ENCODE measurements at places on chromosomes 6 and 20.

DNA sequence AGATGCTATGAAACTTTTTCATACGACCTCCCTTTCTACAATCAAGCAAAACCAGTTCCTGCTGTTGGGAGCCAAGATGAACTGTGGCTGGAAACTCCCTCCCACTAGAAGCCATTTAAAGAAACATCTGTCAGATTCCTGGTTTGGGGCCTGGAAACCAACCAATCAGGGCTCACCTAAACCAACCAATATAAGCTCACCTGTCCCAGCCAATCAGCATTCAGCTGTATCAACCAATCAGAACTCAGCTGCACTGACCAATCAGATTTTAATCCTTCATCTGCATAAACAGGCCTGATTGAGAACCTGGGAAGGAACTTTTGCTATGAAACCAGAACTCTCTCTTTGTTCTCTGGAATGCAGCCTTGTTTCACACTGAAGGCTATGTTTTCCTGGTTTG is 42.4 kb downstream of the SNX14 start:
- peak; percentile 7 for DNase-seq

DNA sequence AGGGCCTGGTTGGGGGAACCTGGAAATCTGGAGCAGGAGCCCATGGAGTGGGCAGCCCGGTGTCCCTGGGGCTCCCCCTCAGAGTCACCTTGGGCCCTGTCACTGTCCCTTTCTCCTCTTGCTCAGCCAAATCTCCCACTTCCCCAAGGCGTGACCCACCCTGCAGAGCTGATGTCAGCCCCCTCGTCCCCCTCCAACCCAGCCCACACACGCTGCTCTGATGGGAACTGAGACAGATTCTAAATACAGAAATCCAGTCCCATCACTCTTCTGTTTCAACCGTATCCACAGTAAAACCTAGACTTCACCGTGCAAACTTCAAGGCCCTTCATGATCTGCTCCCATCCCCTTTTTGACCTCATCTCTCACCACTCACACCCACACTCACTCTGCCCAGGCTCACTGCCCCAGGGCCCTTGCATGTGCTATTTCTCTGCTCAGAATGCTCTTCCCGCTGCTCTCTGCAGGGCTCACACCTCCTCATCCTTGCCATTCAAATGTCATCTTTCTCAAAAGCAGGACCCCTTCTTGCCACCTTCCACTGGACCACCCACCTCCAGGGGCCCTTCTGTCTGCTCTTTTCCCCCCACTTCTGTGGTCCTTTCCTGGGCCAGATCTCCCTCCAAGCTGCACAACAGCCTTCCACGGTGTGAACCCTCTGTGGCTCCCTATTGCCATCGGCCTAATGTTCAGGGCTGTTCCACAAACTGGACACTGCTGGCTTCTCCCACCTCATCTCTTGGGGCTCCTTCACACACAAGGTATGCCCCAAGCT is 16.6 kb downstream of the TGM2 start:
- no peak for DNase-seq

GRCh38 chr20:1493536-1493935 is 2.3 kb upstream of the SIRPB2 start:
- no peak for DNase-seq

- no peak for DNase-seq
Observed at GRCh38 chr20:47043086-47043485, 148.4 kb downstream of the EYA2 start.

DNA sequence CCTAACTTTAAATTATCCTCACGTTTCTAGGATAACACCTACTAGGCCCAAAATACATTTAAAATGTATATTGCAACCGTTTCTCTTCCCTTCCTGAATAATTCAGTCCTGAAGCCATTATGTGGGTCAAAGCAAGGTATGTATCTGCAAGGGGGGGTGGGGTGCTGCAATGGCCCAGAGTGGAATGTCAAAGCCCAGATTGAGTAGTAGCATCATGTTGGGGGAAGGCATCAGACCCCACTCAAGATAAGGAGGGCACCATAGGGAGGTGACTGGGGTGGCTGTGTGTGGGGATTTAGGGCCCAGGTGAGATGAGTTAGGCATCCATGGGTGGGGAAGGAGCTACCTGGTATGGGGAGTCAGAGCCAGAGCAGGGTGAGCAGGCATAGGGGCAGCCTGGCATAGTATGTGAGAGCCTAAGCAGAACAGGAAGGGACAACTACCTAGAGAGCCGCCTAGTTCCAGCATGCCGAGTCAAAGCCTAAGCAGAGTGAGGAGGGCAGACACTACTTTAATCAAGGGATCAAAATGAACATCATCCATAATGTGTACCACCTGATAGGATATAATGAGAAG is 48.2 kb downstream of the ZNF292 start:
- DNase-seq, result no peak

DNA sequence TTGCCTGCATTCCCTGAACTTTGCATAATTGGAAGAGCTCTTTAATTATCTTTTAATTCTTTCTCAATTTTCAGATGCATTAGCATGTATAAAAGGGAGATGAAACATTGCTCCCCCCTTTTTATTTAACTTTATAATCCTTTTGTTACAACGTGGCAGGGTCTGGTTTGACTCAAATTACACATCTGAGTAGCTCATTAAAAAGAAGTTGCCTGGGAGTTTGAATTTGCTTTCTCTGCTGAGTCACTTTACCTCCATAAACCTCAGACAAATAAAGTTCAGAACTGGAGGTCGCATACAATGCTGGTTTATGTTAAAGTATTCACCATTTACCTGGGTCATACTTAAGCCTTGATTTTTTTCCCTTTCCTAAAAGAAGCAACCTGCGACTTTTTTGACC is 495.2 kb downstream of the PREX1 start:
- no peak for DNase-seq

GRCh38 chr20:15100506-15101160 is 763.2 kb upstream of the FLRT3 start:
- DNase-seq, result no peak

DNA sequence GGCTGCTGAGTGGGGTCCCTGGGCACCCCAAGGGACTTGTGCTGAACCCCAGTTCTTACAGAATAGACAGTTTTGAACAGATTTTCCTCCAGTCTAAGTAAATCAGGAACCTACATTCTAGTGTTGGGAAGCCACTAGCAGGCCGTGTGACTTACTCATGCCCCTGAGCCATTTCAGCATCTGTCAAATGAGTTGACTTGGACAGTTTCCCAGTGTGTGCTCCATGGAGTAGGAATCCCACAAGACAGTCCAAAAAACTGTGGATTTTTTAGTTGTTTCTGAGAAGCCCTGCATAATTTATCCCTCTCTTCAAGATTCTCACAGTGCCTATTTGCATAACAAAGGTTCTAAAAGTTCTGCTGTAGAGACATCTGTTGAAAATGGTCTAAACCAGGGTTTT is 2.1 kb downstream of the GABRR2 start:
- DNase-seq, result no peak

- DNase-seq, result no peak
Observed at GRCh38 chr6:148866657-148867268, 119.9 kb downstream of the UST start.

DNA sequence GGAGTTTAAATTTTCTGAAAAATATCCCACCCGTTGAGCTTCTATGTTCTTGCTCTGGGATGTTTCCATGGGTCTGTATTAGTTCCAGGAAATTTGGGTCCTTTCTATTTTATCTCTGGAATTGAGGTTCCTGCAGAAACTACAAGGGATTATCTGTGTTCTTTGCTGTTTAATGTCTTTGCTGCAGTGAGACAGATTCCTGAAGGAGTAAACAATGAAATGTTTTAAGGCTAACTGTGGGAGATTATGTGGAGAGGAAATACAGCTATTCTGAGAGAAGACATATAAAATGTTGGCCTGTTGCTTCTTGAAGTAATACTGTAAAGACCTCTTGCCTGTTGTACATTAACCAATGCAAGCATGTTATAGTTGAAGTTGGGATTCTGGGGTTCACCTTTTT is 43.5 kb downstream of the SAMD5 start:
- DNase-seq, result no peak

GRCh38 chr20:10634683-10635411 is 39.0 kb downstream of the JAG1 start:
- no peak for DNase-seq

GRCh38 chr6:62283365-62283764 is 2.7 kb downstream of the KHDRBS2 start:
- no peak for DNase-seq

DNA sequence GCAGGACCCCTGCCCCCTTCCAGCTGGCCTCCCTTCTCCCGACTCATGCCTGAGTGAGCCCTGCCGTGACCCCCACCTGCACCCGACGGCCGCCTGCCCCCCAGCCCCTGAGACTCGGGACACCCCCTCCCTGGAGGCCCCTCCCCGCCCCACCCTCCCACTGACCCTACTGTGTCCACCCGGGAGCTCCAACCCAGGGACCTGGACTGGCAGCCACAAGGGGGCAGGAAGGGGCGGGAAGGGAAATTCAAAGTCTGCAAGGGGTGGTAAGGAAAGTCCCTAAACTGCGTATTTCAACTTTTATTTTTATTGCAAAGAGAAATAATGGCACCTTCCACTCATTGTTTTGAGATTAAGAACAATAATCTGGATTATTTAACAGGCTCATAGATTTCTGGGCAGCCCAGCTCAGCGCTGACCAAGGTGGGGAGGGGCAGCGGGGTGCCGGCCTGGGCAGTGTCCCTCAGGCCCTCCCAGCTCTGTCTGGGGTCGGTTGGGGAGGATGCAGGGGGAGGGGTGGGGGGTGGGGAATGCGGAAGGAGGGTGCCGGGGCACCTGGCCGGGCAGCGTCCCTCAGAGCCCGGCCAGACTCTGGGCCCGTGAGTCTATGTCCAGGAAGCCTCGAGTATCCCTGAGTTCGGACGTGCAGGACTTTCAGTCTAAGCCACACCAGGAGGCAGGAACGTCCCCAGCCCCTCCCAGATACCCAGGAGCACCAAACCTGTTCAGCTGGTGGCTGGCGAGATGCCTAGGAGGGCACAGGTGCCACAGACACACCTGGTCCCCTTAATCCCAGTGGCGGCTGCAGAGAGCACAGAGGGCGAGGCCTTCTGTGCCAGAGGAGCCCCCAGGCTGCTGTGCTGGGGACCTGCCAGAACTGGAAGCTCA is 1.3 kb upstream of the PTK6 start:
- no peak for DNase-seq

DNA sequence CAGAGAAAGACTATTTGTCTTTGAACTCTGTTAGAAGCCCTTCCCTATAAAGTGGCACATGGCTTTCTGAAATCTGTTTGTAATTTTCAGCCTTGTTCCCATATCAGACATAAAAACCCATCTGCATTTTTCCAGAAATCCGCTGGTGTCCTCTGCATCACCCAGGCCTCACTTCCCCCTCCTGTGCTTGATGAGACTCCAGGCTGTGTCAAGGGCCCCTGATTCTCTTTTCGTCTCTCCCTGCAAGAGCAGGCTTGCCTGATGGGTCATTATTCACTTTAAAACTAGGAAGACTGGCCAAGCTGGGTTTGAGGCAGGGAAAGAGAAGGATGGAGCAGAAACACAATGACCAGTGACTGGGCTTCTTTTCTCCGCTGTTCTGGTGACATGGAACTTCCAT is 10.6 kb upstream of the PROKR2 start:
- no peak for DNase-seq

DNA sequence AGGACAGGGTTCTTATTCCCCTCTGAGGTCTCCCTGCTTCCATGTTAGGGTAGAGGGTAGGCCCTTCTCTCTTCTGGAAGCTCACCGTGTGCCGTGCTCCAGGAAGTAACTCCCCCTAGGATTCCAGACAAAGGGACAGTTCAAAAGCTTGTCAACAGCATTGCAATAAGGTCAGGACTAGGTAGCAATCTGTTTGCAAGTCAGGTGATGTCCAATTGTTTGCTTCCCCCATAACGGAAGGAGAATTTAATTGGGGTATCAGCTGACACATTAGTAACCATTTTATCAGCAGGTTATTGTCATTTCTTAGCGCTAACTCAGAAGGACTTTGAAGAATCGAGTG is 41.9 kb downstream of the SYNJ2 start:
- DNase-seq, result no peak

DNA sequence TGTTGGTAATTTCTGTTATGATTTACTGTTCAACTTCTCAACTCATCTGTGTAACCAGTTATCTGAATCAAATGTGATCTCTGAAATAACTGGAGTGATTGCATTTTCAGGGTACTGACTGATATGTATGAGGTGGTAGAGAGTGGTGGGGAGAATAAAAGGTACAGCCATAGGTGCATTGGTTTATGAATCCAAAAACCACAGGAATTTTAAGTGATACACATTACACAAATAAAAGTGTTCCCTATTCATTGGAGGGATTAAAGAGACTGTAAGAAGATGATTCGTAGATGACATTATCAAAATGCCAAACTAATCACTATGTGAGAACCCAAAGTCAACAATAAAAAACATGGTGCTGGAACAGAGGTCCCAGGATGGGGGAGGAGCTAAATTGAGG is 158.7 kb upstream of the RSPO3 start:
- no peak for DNase-seq

DNA sequence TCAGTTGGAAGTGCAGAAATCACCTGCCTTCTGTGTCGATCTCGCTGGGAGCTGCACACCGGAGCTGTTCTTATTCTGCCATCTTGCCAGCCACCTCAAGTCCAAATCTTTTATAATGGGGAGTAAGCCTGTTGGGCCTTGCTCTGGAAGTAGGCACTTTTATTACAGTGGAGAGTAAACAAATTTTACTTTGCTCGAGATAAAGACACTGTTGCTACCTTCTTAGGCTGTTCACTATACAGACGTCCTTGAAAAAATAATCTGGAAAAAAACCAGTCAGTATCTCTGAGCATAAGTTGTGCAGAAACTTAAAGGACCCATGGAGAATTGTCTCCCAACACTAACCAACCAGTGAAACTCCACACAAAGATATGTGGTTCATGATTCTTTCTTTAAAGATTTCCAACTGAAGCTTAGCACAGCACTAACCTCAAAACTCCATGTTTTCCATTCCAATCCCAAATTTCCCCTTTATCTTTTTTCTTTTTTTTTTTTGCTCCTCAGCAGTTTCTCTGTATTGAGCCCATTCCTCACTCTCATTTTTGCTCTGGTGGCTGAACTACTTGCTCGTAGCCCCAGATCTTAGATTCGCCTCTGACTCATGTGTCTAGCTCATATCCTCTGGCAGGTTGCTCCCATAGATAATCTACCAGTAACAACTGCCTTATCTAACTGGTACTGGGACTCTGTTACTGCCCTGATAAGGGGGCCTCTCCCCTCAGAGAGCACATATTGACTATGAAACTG is 34.3 kb upstream of the COL9A1 start:
- no peak for DNase-seq

DNA sequence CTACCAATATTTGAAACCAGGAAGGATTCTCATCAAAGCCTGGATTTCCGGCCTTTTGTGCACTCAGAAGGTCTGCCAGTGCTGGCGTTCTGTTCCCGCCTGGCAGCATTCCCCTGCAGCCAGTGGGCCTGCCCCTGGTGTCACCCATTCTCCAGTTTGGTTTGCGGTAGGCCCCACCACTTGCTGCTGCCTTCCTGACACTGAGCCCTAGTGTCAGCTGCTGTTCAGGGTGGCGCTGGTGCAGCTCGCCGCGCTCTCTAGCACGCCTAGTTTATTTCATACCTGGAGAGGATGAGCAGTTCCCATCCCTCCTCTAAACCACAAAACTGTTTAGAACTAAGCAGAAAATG is 9.5 kb downstream of the NPEPL1 start:
- no peak for DNase-seq

Measured in HEK293T (cell line).